Tibial nerve (tissue), 4 donors: ENCODE measurements at places on chromosomes 5 and 9.

DNA sequence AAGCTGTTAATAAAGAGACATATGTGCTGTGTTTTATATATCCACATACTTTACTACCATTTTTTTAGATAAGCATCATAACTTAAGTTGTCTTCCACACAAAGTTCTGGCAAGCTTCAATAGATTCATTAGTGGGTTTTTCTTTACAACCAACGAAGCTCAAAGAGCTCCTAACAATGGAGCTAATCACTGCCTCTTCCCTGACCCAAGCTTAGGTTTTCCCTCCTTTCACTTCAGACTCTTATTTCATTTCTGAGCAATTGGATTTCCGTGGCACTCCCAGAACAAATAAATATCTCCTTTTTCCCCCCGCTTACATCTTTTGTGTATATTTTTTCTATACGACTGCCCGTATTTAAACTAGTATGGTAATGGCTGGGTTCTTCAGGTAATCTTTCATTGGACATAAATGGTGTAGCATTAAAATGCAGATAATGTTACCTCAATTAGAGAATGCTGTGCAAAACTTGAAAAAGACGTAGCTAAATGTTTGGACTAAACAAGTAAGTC is 275.5 kb upstream of the TMEM161B start:
- H3K4me3 ChIP-seq, result no peak overlapping the region
- DNase-seq, result no peak
- H3K27ac ChIP-seq, result no peak overlapping the region

DNA sequence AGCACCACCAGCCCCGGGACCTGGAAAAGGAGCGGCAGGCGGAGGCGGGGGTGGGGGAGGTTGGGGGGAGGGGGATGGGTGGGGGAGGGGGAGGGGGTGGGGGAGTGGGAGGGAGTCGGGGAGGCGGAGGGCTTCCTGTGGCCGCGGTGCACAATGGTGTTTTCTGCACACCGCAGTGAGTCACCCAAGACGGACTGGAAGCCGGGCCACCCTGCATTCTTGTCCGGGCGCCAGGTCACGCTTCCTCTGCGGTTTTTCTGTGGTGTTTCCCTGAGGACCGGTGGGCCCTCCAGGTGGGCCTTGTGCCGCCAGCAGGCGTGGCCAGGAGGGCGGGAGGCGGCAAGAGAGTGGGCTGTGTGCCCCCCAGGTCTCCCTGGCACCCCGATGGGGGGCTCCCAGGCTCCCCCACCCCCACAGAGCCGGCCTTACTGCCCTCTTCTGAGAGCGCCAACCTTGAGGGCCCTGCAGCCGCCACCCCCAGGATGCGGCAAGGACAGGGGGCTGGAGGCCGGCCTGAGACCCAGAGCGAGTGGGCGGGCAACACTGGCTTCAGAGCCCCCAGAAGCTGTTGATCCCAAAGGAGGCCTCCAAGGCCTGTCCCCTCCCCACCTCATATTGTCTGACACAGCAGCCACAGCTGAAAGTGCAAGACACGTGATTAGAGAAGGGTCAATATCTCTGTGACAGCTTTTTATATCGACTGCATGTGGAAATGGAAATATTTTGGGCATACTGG is 11.1 kb downstream of the EXD3 start:
- H3K4me3 ChIP-seq, result no peak overlapping the region
- H3K4me1 ChIP-seq, result peaks cover 22% of the 10 kb centered on the region
- peak; percentile 59 for DNase-seq
- H3K36me3 ChIP-seq, result peaks cover 8% of the 10 kb centered on the region
- H3K27ac ChIP-seq, result peak overlapping the region; percentile 80

DNA sequence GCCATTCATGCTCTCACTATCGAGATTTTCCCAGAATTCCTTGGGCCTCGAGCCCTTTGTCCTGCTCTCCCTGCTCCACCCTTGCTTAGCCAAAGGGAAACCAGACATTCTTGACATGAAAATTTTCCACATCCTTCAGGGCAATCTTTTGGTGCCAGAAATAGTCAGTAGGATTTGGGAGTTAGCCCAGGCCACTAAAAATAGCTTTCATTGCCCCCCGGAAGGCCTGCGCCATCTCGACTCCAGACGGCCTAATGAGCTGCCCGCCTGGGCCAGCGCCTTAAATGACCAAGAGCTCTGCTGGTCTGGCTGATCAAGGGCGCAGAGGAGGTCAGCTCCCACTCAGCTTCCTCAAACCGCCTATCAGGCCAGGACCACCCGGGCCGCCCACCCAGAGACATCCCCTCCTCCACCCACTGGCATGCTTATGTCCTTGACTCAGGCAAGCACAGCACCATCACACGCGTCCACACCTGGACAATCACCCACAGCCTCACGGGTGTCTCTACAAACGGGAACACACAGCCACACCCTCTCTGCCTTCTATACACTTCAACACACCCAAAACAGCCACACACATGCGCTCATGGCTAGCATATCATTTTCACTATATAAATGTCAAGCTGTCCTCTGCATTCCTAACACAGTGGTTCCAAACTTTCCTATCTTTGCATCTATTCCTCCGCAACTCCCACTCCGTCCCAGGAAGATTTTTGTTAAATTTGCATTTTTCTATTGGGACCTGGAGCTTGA is 20.9 kb downstream of the DUSP1 start:
- H3K27me3 ChIP-seq, result no peaks in the 10 kb centered on the region
- no peak overlapping the region for H3K4me3 ChIP-seq

DNA sequence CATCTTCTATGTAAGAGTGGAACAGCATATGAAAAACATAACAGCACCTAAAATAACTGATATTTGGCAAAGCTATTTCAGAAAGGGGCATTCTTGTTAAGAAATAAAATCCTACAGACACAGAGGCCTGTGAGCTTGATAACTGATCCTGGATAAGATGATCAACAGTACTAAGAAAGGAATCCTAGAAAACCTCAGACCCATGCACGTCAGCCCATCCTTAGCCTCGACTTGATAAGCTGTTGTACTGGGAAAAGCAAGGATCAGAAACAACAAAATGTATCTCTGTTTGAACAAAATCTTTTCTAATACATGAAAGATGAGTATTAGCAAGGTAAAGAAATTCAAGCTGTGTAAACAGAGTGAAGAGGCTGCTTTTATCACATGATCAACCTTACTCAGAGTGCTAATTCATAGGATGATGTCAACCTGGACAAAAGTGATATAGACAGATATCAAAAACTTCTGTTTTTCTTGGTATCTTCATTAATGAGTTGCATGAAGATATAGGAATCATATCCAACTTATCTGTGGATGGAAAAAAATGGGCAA is 15.2 kb downstream of the LIFR start:
- H3K27me3 ChIP-seq, result no peaks in the 10 kb centered on the region
- H3K4me1 ChIP-seq, result peaks cover 25% of the 10 kb centered on the region
- DNase-seq, result no peak
- H3K27ac ChIP-seq, result no peak overlapping the region
- no peak overlapping the region for H3K4me3 ChIP-seq
- H3K36me3 ChIP-seq, result no peaks in the 10 kb centered on the region

DNA sequence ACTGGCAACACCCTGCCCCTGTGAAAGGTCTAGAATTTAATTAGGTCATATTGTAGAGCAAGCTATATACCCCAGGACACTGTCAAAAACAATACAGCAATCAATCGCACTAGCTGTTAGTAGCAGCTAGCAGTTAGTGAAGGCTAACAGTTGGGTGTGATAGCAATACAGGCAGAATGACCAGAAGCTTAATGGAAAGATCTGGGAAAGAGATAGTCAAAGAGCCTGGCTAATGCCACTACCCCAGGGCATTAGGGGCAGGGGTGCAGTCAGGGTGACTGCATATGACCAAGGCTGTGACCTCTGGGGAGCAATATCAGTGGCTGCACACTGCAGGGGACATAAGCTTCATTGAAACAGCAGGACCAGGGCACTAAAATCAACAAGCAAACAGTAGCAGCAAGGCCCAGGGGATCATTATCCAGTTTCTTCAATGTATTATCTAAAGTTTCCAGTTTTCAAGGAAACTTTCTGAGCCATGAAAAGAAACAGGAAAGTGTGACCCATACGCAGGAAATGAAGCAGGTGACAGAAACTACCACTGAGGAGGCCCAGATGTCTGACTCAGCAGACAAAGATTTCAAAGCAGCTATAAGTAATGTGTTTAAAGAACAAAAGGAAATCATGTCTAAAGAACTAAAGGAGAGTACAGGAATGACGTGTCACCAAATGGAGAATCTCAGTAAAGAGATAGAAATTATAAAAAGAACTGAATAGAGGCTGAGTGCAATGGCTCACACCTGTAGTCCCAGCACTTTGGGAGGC is 82.4 kb downstream of the ZNF354C start:
- no peak overlapping the region for H3K27ac ChIP-seq
- H3K27me3 ChIP-seq, result no peaks in the 10 kb centered on the region
- H3K36me3 ChIP-seq, result no peaks in the 10 kb centered on the region
- H3K4me1 ChIP-seq, result peaks cover 16% of the 10 kb centered on the region
- H3K4me3 ChIP-seq, result no peak overlapping the region

GRCh38 chr5:163916376-163916775 is 411.0 kb downstream of the MAT2B start:
- peak overlapping the region; percentile 74 for H3K27ac ChIP-seq
- H3K36me3 ChIP-seq, result no peaks in the 10 kb centered on the region
- peaks cover 4% of the 10 kb centered on the region for H3K4me1 ChIP-seq

- DNase-seq, result no peak
- H3K27me3 ChIP-seq, result no peaks in the 10 kb centered on the region
- H3K27ac ChIP-seq, result no peak overlapping the region
Observed at GRCh38 chr9:105141146-105141975, 103.1 kb upstream of the SLC44A1 start.

- H3K27me3 ChIP-seq, result no peaks in the 10 kb centered on the region
- H3K4me1 ChIP-seq, result no peaks in the 10 kb centered on the region
- H3K27ac ChIP-seq, result peak overlapping the region; percentile 21
- no peak overlapping the region for H3K4me3 ChIP-seq
Observed at GRCh38 chr5:157478726-157479125, 18.7 kb downstream of the NIPAL4 start.
